A549 treated with dexamethasone at 1 μM for 4 hours (cell line): ENCODE measurements at places on chromosomes 7 and 10. TPM values are rescaled to one million over a fixed set of nuclear protein-coding genes. Genes with fewer than 3 reads are reported as not detected.

The WIPF3 gene
- 0.39 to 0.65 TPM (median 0.62 TPM) in 5 replicates for total RNA-seq

The SLC13A1 gene
- total RNA-seq = not detected in 5 replicates

The LDB3 gene
- total RNA-seq = 0.12 to 0.29 TPM (median 0.18 TPM) in 5 replicates

The LHFPL3 gene
- not detected in 5 replicates for total RNA-seq

The CNTNAP2 gene
- 0.02 to 0.07 TPM (median 0.02 TPM) in 4 of 5 replicates, not detected in the other for total RNA-seq

The ABCC2 gene
- 85.6 to 114 TPM (median 103 TPM) in 5 replicates for total RNA-seq

The ARMS2 gene
- total RNA-seq = 0.11 TPM in 1 of 5 replicates, not detected in the others

The GALNT17 gene
- total RNA-seq = not detected in 5 replicates

The CNNM1 gene
- 24.4 to 34.0 TPM (median 28.5 TPM) in 5 replicates for total RNA-seq

The ACSM6 gene
- 0.06 TPM in 1 of 5 replicates, not detected in the others for total RNA-seq

The PRSS1 gene
- total RNA-seq = not detected in 5 replicates

The ELOVL3 gene
- 0.21 to 0.37 TPM (median 0.34 TPM) in 5 replicates for total RNA-seq

The POLD2 gene
- 138 to 183 TPM (median 176 TPM) in 5 replicates for total RNA-seq

The VSTM2A gene
- 0.08 TPM in 2 of 5 replicates, not detected in the others for total RNA-seq

The GTF2I gene
- total RNA-seq = 73.1 to 105 TPM (median 95.4 TPM) in 5 replicates

The WASHC2A gene
- total RNA-seq = 11.7 to 14.6 TPM (median 12.6 TPM) in 5 replicates

The SLC26A5 gene
- not detected in 5 replicates for total RNA-seq

The LLCFC1 gene
- total RNA-seq = not detected in 5 replicates

The RNF148 gene
- total RNA-seq = not detected in 5 replicates

The TCF7L2 gene
- 18.3 to 30.9 TPM (median 27.4 TPM) in 5 replicates for total RNA-seq

The MBLAC1 gene
- total RNA-seq = 1.8 to 2.7 TPM (median 2.5 TPM) in 5 replicates

The TMEM130 gene
- 0.15 to 0.42 TPM (median 0.39 TPM) in 5 replicates for total RNA-seq

The CPA2 gene
- total RNA-seq = 0.09 to 0.21 TPM (median 0.15 TPM) in 3 of 5 replicates, not detected in the others

The VKORC1L1 gene
- total RNA-seq = 23.1 to 36.1 TPM (median 30.5 TPM) in 5 replicates

The FHIP2A gene
- 8.0 to 12.9 TPM (median 11.4 TPM) in 5 replicates for total RNA-seq

The C10orf105 gene
- 0.02 TPM in 2 of 5 replicates, not detected in the others for total RNA-seq

The GOLGA7B gene
- 3.1 to 4.2 TPM (median 3.8 TPM) in 5 replicates for total RNA-seq

The TET1 gene
- total RNA-seq = 0.49 to 0.82 TPM (median 0.71 TPM) in 5 replicates

The TYW1B gene
- total RNA-seq = 2.9 to 3.2 TPM (median 3.0 TPM) in 5 replicates

The HSPA12A gene
- total RNA-seq = 7.0 to 10.6 TPM (median 10.3 TPM) in 5 replicates

The TMEM236 gene
- 0.04 to 0.05 TPM (median 0.05 TPM) in 3 of 5 replicates, not detected in the others for total RNA-seq

The MAT1A gene
- total RNA-seq = 0.04 to 0.11 TPM (median 0.04 TPM) in 5 replicates

The ATRNL1 gene
- 0.07 to 0.47 TPM (median 0.25 TPM) in 5 replicates for total RNA-seq

The C10orf90 gene
- total RNA-seq = 2.9 to 3.8 TPM (median 3.3 TPM) in 5 replicates

The NME8 gene
- not detected in 5 replicates for total RNA-seq

The DYDC2 gene
- 0.05 to 0.06 TPM in 2 of 5 replicates, not detected in the others for total RNA-seq
